ENCODE measurements at places on chromosomes 11 and 22.

DNA sequence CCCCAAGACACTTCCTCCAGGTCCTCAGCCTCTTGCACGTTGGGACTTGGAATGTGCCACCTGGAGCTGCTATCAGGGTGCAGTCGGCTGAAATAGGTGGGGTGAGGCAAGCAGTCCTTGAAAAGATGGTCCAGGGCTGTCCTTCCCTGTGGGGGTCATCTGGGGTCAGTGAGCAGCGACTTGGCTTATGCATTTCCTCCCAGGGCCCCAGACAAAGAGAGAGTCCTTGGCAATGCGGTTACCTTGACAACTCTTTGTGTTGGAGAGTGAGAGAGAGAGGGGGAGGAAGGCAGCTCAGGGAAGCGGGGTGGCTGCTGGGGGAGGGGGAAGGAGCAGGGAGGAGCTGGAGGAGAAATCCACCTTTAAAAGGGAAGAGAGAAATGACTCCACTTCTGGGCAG lies 93.8 kb downstream of the MIAT start:
- DNase-seq, result no peak

DNA sequence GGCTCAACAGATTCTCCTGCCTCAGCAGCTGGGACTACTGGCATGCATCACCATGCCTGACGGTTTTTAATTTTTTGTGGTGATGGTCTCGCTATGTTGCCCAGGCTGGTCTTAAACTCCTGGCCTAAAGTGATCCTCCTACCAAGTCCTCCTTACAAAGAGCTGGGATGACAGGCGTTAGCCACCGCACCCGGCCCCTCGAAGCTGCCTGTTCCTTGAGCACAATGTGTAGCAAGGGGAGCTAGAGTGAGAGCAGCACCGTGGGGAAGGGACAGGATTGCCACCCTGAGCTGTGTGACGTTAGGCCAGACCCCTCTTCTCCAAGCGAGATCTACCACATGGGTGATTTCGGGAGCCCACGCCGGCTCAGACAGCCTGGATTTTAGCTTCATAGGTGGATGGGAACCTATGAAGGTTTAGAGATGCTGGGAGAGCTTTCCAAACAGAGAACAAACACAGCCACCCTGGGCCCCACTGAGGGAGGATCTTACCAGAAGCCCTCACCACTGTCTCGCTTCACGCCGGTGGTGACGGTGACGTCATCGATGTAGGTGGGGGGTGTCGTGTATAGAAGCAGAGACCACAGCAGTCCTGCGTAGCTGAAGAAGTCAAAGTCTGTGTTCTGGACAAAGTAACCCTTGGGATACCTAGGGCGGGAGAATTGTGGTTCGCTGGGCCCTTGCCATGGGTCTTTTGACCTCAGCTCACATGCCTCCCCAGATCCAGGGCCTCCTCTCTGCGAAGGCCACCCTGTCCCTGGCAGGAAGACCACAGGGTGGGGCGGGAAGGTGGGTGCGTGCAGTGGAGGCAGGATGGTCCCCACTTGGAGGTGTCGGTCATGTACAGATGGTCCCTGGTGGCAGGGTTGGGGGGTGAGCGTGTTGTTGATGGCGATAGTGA lies 23.1 kb downstream of the RGL4 start:
- no peak for DNase-seq

GRCh38 chr11:110929129-110929528 lies 216.9 kb upstream of the ARHGAP20 start:
- DNase-seq, result no peak

GRCh38 chr11:121109916-121110586 lies 9.0 kb downstream of the TECTA start:
- no peak for DNase-seq

DNA sequence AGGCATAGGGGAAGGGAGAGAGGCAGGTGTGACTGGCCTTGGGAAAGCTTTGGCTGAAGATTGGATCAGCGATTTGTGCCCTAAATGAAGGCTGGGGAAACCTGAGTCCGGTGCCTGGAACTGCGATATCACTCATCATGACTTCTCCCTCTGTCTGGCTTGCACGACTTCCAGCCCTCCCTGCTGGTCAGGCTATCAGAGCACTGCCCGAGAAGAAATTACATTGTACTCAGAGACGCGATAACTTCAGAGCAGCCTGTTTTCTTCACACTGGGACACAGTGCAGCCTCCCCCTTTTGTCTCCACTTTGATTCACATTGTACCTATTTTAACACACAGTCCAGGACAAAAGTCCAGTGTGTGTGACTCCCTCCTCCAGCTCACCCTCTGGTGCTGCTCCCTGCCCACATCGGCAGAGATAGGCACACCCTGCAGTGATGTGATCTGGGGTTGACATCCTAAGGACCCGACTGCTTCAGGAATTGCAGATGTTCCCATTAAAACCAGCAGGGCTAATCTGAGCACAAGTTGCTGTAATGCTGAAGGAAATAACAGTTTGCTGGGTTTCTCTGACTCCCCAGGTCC lies 62.1 kb upstream of the CADM1 start:
- no peak for DNase-seq

DNA sequence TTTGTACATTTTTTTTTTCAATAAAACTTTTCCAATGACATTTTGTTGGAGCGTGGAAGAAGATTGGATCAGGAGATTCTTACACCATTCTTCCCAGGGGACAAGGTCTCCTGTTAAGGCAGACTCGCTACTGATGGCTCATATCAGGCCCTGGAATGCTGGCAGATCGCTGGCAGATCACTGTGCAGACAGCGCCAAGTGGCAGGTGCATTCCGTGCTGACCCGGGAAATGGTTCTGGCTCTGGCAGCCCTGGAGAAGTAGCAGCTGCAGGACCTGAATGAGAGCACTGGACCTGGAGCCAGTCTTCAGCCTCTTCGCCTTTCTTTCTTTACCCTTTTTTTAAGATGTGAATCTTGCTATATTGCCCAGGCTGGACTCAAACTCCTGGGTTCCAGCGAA lies 10.7 kb downstream of the SERPINH1 start:
- DNase-seq, result no peak

DNA sequence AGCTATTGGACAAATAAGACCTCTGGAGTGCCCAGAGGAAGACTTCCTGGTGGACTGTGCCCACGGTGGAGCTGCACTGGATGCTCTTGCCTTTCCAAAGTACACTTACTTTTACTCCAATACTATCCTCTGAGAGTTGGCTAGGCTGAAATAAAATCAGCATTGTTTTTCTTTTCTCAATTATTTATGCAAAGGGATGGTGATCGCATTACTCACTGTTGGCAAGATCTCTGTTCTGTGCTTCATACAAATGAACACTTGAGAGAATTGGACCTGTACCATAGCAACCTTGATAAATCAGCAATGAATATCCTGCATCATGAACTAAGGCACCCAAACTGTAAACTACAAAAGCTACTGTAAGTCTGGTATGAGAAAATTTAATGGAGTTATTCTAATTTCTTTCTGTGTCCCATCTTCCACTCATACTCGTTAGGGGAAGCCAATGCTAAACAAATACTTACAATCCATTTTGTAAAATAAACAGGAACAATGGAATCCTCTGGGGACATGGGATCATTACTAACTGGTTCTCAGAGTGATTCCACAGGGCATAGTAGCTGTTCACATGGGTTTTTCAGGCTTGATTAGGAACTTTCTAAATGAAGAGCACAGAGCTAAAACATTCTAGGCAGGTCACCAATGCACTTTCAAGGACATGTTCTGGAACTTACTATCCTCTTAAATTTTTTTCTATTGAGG lies 26.3 kb downstream of the NLRP14 start:
- DNase-seq, result no peak

DNA sequence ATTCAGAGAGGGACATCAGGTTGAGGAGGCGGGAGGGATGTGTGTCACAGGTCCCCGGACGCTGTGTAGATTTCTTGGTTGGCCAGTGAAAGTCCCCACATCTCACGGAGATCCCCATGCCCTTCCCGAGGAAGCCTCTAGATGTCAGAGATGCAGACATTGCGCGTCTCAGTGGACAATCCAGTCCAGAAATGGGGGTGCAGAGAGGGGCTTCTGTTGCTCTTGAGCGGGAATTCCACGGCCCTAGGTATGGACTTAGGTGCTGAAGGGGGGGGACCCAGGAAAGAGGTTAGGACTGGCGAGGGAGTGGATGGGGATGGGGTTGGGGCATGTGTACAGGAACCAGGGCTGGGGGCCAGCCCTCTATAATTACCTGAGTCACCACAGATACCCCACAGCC lies 7.0 kb downstream of the THY1 start:
- no peak for DNase-seq

DNA sequence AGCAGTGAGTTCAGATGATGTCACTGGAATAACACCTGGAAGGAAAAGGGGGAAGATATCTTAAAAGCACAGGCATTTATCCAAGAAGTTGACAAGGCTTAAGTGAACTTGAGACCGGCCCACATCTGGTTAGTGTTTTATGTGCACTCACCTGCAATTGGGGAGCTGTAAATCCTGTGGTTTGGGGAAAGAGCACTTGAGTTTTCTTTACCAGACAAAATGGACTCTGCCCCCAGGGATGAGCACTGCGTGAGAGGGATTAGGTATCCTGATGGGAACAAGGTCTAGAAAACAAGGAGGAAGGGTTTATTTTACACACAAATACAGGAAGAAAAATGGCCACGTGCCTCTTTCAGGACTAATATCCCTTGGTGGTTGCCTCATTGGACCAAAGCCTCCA lies 15.2 kb downstream of the E2F8 start:
- DNase-seq, result no peak

- DNase-seq, result no peak
These were observed 2.9 kb upstream of the FZD4 start for GRCh38 chr11:86957976-86958646.

DNA sequence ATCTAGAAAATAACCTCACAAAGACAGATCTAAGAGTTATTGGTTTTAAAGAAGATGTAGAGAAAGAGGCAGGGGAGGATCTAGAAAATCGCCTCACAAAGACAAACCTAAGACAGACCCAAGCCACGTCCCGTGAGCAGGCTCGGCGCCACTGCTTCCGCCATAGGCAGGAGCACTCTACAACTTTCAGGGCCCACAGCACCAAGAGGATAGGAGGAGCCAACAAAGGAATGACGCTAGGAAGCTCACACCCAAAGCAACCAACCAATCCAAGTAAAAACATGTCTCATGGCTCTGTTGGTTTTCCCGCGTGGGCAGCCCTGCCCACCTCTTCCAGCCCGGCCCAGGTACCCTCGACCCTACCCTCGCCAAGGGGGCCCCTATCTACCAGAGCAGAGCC lies 4167.4 kb upstream of the OR11H1 start:
- DNase-seq, result no peak

DNA sequence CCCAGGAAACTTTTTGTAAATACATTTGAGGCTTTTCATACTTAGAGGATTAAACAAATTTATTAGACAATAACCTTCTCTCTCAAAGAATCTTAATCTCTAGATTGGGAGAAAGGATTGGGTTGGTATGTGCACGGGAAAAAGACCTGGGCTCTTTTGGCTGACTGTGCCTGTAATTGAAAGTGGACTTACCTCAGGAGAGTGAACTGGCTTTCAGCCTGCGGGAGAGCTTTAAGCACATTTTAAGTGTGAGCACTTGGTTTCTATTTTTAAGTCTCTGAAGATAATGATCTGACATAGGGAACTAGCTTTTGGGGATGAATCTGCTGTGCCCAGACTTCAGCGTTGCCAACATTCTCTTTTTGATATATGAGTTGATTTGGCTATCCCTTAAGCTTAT lies 35.8 kb downstream of the UVRAG start:
- no peak for DNase-seq

GRCh38 chr22:40463017-40463631 lies 92.7 kb downstream of the SGSM3 start:
- DNase-seq, result peak; percentile 33

DNA sequence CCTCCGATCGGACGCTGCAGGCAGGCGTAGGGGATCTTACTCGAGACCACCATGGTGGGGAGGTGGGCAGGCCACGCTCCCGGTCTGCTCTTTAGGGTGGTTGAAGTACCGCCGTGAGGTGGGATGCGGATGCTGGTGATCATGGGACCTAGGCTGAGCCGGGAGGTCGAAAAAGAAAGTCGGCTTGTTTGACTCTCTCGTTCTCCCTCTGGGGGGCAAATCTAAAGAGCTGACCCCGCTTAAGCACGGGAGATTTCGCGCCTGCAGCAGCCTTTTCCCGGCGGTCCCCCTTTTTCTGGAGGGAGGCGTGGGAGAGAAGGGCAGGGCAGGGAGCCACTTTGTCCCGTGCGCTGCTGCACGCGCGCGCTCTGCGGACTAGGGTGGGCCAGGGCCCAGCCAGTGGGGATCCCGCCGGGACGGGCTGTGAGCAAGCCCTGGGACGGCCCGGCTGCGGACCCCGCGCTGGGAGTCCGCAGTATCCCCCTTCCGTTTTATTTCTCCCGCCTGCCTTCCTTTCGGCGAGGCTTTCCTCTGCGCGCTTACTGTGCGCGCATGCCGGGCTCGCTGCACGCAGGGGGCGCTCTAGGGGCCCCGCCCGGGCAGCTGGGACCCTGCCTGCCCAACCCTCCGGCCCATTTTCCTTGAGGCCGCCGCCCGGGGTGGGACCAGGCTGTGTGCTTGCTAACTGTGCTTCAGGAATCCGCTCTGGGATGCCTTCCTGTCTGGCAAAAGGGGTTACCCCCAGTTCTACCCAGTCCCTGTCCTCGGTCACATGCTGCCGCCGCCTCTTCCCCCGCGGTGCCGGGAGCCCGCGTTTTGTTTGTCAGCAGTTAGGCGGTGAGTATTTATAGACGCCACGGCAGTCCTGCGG lies 81.0 kb downstream of the PRR5L start:
- peak; percentile 41 for DNase-seq

DNA sequence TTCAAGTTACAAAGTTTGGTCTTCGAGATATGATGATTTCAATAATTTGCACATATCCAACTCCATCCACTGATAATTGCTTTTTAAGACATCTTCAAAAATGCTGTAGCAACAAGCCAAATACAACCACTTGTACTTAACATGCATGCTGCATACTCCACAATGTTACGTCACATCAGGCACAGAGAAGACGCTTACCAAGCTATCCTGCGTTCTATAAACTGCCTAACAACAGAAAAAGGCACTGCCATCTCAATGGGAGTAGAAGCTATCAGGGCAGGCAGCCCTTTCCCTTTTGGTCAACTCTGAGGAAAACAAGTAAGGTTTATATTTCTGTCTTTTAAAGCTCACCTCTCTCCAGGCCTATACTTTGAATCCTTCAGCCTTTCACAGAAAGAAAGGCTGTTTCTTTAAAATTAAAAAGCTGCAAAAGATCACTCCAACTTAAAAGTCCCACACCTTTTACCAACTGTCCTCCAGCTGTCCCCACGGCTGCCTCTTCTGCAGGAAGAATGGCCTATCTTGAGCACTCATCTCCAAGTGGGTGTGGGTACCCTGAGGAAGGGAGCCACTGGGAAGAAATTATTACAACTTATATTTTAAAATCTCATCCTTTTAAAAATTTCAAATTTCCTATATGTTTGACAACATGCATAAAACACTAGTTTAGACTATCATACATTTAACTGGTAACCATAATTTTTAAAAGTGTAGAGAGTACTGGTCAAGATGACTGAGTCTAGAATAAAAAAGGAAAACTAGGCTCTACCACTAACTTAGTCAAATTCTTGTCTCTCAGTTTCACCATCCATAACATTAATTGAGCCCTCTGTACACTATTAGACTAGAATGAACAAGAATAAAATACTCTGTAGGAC lies 14.5 kb downstream of the PHF21A start:
- no peak for DNase-seq

GRCh38 chr11:15988016-15988550 lies 368.3 kb downstream of the SOX6 start:
- DNase-seq, result no peak

Measured in activated CD8-positive, alpha-beta memory T cell treated with anti-CD3 and anti-CD28 coated beads, Interleukin-2, amount 50 U/mL, for 4 hours (primary cell).